Neural crest cell (in vitro differentiated cells): ENCODE measurements at places on chromosomes 6 and 20.
A peak's percentile ranks its signal among the peaks of the same experiment; 100 is the strongest.

DNA sequence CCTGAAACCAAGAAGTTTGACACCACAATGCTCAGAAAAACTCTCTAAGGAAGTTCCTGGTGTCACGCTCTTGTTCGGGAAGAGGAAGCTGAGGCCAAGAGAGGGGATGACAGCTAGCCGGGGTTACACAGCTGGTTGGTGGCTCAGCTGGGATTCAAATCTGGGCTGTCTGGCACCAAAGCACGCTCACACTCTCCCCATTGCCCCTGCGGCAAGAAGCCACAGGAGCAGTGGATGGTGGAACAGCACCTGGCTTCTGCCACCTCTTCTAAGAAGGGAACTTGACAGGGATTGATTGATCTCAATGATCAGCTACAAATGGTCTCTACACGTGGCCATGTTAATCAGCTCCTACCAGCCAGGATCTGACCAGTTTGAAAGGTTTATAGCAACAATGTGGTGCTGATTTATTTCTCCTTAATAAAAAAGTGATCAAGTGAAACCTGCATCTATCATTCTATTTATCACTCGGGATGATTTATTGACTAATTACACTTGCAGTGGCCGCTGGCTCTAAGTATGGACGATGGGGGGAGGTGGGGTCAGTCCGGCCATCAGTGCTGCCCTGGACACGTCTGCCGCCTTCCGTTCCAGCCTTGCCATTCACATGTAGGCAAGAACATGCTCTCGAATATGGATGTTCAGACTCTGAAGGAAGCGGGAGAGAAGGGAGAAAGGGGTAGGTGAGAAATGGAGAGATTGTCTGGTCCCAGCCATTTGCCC lies 71.9 kb upstream of the TOP1 start:
- no peak for DNase-seq

GRCh38 chr20:12610871-12611270 lies 397.9 kb upstream of the SPTLC3 start:
- no peak for DNase-seq

- DNase-seq = no peak
Measured at GRCh38 chr6:46925563-46926253, 4.0 kb upstream of the ADGRF5 start.

DNA sequence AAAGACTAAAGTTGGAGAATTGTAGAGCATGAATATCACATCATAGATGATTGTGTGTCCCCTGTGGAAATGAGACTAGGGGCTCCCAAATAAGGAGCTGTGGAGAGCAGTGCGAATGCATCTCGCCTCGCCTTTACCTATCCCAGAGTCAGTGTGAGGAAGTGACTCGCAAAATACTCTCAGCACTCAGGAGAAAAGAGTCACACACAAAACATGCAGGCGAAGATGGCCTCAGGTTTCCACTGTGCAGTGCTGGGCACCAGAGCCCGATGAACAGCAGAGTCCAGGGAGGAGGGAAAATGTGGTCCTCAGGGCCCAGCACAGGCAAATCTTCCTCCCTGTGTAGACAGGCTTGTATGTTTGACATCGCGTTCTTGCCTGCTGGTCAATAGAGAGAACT lies 126.5 kb upstream of the AFDN start:
- DNase-seq = no peak

DNA sequence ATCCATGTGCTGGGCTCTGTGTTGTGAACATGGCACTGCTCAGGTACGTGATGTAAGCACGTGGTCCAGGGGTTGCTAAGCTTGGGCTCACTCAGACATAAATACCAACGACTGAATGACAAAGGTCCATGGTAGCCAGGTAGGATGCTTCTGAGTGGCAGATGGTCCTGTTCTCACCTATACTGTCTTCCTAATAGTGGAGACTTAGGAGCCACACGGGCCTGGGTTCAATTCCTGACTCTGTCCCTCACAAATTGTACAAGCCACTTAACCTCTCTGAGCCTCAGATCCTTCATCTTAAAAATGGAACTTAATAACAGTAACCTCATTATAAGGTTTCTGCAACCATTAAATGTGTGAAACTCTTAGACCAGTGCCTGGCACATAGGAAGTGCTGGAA lies 6.8 kb downstream of the GCM2 start:
- DNase-seq = no peak

DNA sequence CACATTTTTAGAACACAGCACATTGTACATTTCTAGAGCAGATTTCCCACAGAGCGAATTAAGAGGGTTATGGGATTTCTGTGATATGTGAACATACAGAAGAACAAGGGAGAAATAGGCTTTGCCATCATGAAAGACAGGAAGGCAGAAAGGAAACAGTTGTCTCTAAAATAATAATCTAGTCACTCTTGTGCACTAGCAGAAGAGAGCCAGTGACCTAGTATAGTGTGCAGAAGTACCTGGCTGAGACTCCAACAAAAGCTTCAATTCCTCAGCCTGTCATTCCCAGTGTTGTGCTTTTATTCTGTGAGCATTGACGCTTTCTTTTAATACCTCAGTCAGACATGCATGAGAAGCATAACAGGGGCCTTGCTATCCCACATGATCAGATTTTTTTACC lies 17.8 kb upstream of the DCBLD1 start:
- no peak for DNase-seq

DNA sequence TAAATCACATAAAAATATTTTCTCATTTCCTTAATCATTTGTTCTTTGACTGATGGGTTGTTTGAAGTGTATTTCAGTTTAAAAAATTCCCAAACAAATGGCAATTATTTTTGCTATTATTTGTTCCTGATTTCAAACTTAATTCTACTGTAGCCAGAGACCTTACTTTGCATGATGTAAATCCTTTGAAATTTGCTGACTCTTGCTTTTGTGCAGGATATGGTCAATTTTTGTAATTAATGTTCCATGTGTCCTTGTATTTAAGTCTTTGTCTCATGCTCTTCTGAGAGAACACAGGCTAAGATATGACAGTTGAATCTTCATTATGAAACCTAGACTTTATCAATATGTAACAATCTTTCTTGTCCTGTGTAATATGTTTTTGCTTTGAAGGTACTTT lies 295.0 kb upstream of the CHD6 start:
- no peak for DNase-seq

DNA sequence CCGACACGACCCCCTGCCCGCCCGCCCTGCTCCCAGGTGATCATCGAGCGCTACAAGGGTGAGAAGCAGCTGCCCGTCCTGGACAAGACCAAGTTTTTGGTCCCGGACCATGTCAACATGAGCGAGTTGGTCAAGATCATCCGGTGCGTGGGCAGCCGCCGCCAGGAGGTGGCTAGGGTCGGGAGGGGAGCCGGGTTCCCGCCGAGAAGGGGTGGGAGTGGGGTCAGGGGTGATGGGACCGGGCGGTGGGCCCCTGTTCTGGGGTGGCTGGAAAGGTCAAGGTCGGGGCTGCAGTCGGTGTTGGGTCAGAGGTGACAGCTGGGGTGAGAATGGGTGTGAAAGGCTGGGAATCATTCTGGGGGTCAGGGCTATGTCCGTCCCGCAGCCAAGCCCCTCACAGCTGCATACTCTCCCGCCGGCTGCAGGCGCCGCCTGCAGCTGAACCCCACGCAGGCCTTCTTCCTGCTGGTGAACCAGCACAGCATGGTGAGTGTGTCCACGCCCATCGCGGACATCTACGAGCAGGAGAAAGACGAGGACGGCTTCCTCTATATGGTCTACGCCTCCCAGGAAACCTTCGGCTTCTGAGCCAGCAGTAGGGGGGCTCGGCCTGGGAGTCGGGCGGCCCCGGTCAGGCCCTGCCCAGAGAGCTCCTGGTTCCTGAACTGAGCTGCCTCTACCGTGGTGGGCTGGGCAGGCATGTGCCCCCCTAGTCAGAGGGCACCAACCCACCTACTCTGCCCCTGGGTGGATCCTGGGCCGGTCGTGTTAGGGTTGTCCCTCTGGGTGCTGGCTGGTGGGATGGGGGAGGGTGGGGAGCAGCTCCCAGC lies 1.0 kb downstream of the MAP1LC3A start:
- DNase-seq = peak; percentile 35
